Endothelial cell (in vitro differentiated cells): ENCODE measurements at places on chromosomes 2 and 18.

- DNase-seq = no peak
These were observed at the start of gene KCNIP3 for GRCh38 chr2:95296880-95297487. TSS of gene KCNIP3 (plus strand) at chr2:95297347. CDS start at chr2:95297439, 92 bp downstream.

DNA sequence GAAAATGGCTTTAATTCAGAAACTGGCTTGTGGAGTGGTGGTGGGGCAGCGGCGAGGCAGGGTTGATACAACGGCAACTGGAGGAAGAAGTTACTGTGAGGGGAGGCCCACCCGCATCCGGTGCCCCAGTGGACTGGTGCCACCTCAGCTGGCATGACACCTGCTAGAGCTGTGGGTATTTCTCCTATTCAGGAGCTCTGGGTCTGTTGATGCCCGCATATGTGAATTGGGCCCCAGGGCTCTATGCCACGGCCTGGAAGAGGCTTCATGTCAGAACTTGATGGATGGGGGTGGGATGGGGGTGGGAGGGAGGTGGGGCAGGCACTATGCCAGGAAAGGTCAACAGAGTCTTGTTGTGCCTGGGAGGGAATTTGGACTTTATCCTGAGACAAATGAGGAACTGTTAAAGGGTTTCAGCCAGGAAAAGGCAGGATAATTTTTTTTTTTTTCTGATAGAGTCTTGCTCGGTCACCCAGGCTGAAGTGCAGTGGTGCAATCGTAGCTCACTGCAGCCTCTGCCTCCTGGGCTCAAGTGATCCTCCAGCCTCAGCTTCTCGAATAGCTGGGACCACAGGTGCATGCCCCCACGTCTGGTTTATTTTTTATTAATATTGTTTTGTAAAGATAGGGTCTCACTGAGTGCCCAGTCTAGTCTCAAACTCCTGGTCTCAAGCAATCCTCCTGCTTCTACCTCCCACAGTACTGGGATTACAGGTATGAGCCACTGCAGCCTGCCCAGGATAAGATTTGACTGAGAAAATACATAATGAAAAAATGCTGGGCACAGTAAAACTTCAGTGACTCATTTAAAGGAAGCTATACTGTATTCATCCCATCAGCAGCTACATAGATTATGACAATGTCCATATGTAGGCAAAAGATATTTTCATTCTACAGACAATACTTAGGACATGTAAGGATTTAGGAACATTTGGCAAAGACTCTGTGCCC lies 52.6 kb downstream of the SH2D6 start:
- no peak for DNase-seq

DNA sequence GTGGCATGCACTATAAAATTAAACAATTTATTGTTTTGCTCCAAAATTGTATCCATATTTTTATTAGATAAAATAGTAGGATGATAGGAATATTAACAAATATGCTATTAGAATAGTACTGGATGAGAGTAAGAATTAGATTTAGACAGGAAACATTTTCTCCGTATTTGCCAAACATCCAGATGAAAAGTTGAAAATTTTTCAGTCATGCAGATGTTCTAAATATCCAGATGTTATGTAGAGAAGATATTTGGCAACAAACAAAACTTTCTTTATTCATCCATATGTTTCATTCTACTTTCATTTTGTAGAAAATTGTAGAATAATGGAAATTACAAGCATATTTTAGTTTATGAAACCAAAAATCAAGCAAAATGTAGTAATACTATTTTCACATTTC lies 45.2 kb upstream of the NEUROD1 start:
- no peak for DNase-seq

DNA sequence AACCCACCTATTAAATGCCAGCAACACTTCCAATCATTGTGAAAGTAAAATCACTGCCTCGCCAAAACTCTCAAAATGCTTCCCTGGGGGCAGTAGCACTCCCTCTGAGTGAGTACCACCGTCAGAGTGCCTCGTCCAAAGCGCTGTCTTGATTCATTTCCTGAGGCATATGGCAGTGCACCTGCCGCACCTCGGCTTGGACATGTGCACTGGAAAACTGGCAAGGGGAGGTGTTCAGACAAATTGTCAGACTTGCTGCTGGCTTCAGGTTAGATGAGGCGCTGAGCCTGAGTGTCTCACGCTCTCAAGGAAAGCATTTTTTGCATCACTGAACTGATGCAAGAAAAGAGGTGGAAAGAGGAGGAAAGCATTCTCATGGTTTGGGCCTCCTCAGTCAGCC lies 132.8 kb downstream of the ATL2 start:
- DNase-seq = no peak

DNA sequence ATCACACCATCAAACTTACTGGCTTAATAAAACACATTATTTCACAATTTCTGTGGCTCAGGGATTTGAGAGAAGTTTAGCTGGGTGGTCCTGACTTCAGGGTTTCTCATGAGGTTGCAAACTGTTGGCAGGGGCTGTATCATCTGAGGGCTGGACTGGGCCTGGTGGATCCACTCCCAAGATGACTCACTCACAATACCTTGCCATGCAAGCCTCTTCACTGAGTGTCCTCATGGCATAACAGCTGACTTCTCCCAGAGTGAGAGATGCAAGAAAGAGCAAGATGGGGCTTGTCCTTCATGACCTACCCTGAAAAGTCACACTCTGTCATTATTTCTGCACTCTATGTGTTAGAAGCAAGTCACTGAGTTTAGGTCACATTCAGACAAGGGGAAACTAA lies 73.8 kb downstream of the AQP4 start:
- no peak for DNase-seq

- DNase-seq = no peak
These were observed 92.3 kb upstream of the THUMPD2 start for GRCh38 chr2:39871291-39871761.

- DNase-seq = no peak
These were observed 77.8 kb upstream of the STPG4 start for GRCh38 chr2:47232738-47233415.

DNA sequence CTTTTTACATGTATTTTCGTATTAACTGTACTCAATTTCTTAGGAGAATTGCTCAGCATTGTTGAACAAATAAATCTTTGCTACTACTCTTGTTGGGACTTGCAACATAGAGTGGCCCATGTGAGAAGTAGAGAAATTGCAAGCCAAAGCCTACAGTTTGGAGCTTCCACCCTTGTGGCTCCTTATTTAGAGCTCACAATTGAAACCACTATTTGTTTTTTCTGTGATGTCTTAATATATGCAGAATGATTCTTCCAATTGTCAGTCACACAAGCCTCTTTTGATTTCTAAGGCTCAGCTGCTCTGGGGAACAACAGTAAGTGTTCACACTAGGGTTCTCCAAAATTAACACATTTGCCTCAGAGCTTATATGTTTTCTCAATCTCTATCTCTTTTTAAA lies 60.2 kb upstream of the GALNT13 start:
- no peak for DNase-seq

DNA sequence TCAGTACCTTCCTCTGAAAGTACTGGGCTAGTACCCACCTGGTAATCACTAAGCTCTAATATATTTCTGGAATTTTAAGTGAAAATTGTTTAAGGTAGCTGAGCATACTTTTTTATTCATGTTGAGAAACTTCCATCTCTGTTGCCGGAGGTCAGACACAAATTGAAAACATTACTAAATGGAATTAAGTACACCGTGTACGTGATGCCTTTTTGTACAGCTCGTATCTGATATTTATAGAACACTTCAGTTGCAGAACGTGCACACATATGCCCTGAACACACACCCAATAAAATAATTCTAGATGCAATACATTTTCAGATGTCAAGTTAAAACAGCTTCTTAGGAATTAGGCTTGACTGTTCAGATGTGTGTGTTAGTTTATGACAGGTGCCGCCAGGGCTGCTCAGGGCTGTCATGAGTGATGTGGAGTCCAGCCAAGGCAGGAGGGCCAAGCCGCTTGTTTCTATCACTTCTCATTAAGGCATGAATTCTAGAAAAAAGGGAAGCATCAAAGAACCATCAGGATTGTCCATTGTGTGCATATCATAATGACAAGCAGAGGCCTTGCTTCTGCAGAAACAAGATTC lies 80.9 kb upstream of the FOSL2 start:
- DNase-seq = no peak

DNA sequence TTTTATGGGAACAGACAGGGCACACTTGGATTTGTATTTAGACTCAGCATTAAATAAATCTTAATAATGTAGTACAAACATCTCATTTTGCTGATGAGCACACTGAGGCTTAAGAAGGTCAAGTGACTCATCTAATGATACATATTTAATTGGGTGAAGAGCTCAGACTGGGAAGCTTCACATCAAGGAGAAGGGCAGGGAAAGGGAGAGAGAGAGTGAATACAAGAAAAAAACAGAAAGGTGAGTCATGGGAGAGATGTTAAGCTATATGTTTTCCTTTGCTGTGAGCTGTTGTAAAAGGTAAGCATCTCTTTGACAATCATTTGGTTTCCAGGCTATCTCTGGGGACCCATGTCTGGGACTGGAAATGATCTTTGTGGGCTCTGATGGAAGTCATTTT lies 277.8 kb downstream of the SETBP1 start:
- no peak for DNase-seq

GRCh38 chr18:68083131-68083530 lies 566.6 kb upstream of the DSEL start:
- DNase-seq = no peak

DNA sequence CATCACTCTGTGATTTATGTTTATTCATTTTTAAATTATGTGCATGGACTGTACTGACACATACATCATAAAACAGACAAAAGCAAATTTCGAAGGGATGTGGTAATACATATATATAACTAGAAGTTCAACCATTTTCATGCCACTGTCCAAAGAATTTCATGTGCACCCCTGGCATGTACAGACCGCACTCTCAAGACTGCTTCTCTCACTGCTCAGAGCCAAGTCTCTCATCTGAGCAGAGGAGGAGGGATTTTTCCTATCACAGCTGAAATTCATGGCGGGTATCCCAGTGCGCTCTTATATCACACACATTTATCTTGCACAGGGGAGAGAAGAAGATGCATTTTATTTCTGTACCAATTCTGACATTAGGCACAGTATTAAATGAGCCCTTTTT lies 5.9 kb downstream of the TMEM178A start:
- no peak for DNase-seq

DNA sequence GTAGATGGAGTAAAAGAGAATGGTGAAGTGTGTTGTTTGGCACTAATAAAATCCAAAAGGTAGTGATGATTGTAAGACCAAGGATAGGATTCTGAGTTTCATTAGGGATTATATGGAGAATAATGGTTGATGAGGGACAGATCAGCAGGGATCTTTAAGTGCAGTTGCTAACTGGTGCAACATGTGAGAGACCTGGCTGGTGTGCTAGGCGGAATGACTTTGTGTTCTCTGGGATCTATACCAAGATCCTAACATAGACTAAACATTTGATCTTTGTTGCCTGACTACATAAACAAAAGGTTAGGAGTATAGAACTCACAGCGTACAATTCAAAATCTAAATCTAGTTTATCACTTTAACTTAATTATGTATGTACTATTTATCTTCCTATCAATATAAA lies 135.4 kb downstream of the PTRHD1 start:
- no peak for DNase-seq

DNA sequence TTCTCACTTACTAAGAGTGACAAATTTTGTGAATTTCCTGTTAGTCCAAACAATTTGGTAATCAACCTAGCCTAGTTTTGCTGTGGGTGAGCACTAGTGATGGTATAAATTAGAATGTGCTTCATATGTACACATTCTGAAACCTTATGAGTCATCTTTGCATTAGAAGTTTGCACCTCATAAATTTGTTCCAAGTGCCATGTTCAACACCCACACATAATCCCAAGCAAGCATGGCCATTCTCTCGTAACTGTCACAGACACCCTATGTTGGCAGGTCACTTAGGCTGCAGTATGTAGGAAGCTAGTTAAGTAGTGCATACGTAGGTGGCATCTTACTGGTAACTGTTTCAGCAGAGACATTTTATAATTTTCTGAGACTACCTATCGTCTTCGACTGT lies 46.9 kb downstream of the NAB1 start:
- no peak for DNase-seq

DNA sequence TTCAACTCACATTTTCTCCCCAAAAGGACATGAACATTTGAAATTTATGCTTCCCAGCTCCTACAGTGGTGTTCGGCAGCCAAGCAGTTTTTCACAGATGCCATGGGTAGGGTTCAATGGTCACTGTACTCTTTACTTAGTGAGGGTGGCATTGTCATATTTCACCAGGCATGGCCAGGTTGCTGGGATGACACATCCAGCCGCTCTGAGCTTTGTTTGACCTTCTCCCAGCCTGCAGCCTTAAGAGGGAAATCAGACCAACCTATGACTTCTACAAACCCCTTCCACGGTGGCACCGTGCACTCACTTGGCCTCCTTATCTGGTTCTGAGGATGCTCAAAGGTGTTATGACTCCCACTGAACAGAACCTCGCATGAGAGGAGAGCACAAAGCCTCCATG lies 108.4 kb upstream of the SH3BP4 start:
- no peak for DNase-seq

DNA sequence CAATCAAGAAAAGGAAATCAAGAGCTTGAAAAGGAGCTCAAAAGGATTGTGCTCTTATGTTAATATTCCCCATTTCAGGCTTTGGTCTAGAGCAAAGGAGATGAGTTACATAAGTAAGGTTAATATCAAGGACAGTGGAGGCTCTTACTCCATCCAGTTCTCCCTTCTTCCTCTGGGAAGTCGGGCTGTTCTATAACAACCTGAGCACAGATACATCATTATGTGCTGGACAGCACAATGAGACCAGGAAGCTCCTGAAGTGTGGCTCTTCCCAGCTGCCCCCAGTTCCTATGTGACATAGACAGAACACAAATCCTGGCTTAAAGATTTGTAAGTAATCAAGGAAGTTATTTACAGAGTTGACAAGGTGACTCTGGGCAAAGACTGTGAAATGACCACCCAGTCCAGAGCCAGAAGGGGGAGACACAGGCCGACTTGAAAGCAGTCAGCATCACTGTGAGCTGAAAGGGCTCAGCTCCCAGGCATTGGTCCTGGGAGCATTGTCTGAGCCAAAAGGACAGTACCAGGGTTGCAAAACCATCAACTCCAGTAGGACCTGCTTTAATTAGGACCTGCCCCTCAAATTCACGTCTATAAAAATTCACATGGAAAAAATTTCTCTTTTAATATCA lies 917.6 kb upstream of the ACVR2A start:
- DNase-seq = peak; percentile 65

GRCh38 chr18:35077937-35078336 lies 36.7 kb downstream of the MAPRE2 start:
- no peak for DNase-seq

DNA sequence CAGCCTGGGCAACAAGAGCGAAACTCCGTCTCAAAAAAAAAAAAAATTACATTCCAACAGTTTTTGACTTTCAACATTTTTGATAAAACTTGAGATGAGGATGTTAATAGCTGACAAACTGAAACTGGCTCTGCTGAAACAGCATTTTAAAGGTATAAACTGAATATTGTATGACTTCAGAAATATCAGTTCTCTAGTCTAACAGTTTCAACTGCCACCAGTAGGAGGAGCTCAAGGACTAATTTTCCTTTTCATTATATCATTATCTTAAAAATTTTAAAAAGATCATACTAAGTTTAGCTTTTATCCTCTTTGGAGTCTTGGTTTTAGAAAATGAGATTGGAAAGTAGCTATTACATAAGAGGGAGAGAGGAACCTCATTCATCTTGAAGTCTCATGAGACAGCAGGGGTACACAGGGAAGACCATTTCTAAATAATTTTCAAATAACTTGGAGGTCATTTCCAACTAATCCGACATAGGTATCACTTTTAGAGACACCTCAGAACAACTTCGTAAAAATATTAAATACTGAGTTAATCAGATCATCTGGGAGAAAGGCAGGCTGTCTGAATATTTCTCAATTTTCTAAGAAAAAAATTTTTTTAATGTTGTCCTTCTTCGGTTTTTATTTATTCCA lies 37.6 kb upstream of the MCM6 start:
- peak; percentile 34 for DNase-seq
